Activated CD4-positive, alpha-beta T cell treated with anti-CD3 and anti-CD28 coated beads for 36 hours (primary cell): ENCODE measurements at places on chromosomes 11 and 22. TPM values are rescaled to one million over a fixed set of nuclear protein-coding genes. Genes with fewer than 3 reads are reported as not detected.

RRM1 gene
- 220 TPM for total RNA-seq

TTC9C gene
- total RNA-seq = 40.8 TPM

- no peaks in the 10 kb centered on the region for H3K36me3 ChIP-seq
- H3K4me1 ChIP-seq = no peaks in the 10 kb centered on the region
- H3K27ac ChIP-seq = no peak overlapping the region
- peak; percentile 22 for DNase-seq
- no peaks in the 10 kb centered on the region for H3K27me3 ChIP-seq
Measured at GRCh38 chr11:59263225-59263894, 50.6 kb upstream of the MPEG1 start.

DNA sequence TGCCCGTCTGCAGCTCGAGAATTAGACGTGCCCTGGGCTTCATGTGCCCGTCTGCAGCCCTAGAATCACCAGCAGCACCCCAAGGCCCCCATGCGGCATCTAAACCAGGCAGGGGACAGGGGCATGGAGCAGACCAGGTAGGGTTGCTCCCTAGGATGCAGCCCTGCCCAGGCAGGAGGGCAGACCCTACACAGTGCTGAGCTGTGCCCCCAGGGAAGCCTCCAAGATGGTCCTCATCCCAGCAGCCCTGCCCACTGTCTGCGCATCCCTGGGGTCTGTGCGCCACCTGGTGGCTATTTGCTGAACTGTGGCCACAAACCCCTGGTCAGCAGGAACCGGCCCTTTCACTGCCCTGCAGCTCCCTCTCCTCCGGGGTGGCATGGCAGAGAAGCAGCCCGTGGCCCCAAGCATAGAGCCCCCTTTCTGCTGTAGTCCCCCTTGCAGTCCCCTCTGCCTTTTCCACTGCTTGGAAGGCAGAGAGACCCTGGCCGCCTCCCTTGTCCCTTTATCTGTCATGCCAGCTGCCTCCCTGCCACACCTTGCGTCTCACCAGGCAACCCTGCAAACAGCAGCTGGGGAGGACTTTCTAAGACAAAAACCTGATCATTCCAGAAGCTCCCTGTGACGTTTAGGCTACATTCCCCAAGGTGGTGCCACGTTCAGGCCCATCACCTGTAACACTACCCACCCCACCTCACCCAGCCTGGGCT lies 86.6 kb downstream of the KCNQ1 start:
- peaks cover 23% of the 10 kb centered on the region for H3K4me1 ChIP-seq
- peak; percentile 81 for DNase-seq
- no peaks in the 10 kb centered on the region for H3K36me3 ChIP-seq

USP2 gene
- 0.58 TPM for total RNA-seq
